ENCODE measurements at places on chromosomes 6 and 20. TPM values are rescaled to one million over a fixed set of nuclear protein-coding genes. Genes with fewer than 3 reads are reported as not detected.

DNA sequence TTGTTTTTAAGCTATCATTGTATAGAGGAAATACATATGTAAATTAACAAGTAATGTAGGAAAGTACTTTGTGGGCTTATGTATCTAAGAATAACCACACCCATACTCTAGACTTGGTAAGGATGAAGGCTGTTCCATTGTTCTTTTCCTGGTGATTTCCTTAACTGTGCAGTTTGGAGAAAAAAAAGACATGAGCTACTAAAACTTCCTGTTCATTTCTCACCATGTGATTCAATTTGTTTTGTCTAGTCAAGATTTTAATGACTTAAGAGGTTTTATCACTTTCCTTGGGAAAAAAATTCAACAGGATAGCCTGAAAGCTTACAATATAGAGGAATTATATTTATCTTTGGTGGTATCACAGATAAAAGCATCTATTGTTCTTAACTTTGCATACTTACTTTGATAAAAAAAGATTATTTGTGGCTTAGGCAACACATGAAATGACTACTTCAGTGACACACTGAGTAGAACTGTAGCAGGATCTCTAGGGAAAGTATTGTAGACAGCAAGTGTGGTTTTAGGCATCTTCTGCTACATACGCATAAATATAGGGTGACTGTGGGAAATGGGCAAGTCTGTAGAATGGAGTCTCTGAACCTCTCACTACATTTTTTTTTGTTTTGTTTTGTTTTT is 80.3 kb downstream of the GJA1 start:
- H3K36me3 ChIP-seq: no peaks in the 10 kb centered on the region
- no peak for DNase-seq
- no peaks in the 10 kb centered on the region for H3K4me1 ChIP-seq
- no peak overlapping the region for H3K4me3 ChIP-seq
- H3K27ac ChIP-seq: no peak overlapping the region
- no peaks in the 10 kb centered on the region for H3K27me3 ChIP-seq

DNA sequence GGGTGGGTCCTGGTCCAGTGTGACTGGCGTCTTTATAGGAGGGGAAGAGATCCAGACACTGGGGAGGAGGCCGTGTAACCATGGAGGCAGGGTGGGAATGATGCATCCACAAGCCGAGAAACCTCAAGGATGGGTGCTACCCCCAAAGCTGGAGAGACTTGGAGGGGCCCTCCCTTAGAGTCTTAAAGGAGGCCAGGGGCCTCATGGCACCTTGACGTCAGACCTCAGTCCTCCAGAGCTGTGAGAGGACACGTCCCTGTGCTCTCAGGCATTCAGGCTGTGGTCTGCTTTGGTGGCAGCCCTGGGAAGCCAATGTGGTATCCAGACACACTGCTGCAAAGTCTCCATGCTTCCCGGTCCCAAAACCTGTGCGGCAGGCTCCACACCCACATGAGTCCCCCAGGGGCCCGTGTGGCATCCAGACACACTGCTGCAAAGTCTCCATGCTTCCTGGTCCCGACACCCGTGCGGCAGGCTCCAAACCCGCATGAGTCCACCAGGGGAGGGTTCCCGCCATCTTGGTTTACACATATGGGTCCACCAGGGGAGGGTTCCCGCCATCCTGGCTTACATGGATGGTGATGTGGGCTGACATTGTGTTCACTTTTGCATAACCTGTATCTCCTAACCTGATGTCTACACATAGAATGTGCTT is 278.0 kb downstream of the SMOC2 start:
- no peaks in the 10 kb centered on the region for H3K4me1 ChIP-seq
- no peaks in the 10 kb centered on the region for H3K36me3 ChIP-seq
- H3K27me3 ChIP-seq: no peaks in the 10 kb centered on the region
- no peak for DNase-seq
- H3K4me3 ChIP-seq: no peak overlapping the region
- no peak overlapping the region for H3K27ac ChIP-seq

- H3K4me1 ChIP-seq: no peaks in the 10 kb centered on the region
- H3K4me3 ChIP-seq: no peak overlapping the region
- DNase-seq: no peak
- peaks cover 1% of the 10 kb centered on the region for H3K36me3 ChIP-seq
These were observed 30.2 kb downstream of the CCDC170 start for GRCh38 chr6:151524059-151524458.

DNA sequence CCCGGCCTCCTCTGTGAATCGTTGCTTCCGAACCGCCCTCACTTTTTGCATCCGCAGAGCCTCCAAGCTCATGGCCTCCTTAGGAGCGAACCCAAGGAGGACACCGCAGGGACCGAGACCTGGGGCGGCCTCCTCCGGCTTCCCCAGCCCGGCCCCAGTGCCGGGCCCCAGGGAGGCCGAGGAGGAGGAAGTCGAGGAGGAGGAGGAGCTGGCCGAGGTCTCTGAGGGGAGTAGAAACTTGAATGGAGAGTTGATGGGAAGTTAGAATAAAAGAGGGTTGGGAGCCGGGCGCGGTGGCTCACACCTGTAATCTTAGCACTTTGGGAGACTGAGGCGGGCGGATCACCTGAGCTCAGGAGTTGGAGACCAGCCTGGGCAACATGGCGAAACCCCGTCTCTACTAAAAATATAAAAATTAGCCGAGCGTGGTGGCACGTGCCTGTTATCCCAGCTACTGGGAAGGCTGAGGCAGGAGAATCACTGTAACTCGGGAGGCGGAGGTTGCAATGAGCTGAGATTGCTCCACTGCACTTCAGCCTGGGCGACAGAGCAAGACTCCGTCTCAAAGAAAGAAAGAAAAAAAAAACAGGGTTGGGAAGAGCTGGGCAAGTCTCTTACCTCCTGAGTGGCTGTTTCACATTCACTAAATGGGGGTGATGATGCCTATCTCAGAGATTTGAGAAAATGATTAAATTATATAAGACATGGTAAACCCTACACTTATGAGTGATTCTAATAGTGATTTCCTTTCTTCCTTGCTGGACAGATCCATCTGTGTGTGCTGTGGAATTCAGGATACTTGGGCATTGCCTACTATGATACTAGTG is 805 bp downstream of the MSH5 start:
- peak overlapping the region; percentile 90 for H3K4me3 ChIP-seq
- peaks cover 3% of the 10 kb centered on the region for H3K27me3 ChIP-seq
- no peak for DNase-seq
- peaks cover 61% of the 10 kb centered on the region for H3K4me1 ChIP-seq
- H3K36me3 ChIP-seq: peaks cover 30% of the 10 kb centered on the region

- H3K4me3 ChIP-seq: peak overlapping the region; percentile 80
- H3K36me3 ChIP-seq: peaks cover 5% of the 10 kb centered on the region
- DNase-seq: no peak
- peaks cover 2% of the 10 kb centered on the region for H3K27me3 ChIP-seq
- peaks cover 26% of the 10 kb centered on the region for H3K4me1 ChIP-seq
These were observed 65.2 kb downstream of the GTF2H5 start for GRCh38 chr6:158233214-158233795.

DNA sequence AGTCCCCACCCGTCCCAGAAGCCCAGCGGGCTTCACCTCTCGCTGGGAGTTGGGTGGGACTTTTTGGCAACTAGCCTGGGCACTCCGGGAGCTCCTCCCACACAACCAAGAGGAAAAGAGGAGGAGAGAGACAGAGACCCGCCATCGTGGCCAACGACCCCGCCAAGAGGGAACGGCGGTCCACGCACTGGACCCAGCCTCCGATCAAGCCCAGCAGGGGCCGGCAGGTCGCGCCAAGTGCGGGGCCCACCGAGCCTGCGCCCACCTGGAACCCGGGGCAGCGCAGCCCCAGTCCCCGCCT is 3.0 kb upstream of the TMEM14C start:
- peaks cover 9% of the 10 kb centered on the region for H3K36me3 ChIP-seq
- peak overlapping the region; percentile 86 for H3K27ac ChIP-seq
- H3K27me3 ChIP-seq: no peaks in the 10 kb centered on the region
- no peak for DNase-seq
- peak overlapping the region; percentile 89 for H3K4me3 ChIP-seq

DNA sequence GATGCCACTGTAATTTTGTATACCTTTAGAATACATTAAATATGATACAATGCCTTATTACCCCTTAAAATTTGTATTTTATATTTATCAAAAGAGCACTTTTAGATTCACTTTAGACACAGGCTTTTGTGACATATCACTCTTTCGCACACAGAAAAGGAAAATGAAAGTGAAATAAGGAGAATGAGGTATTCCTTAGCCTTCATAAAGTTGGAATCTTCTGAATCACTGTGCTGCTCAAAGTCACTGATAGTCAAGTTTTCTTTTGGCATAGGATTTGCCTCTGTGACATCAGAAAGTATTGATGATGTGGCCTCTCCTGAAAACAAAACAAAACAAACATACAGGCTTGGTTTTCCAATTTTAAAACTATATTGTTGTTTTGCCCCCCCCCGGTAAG is 1097.1 kb downstream of the KIF16B start:
- no peak overlapping the region for H3K4me3 ChIP-seq
- DNase-seq: no peak
- H3K27me3 ChIP-seq: no peaks in the 10 kb centered on the region
- no peaks in the 10 kb centered on the region for H3K36me3 ChIP-seq
- H3K4me1 ChIP-seq: no peaks in the 10 kb centered on the region

DNA sequence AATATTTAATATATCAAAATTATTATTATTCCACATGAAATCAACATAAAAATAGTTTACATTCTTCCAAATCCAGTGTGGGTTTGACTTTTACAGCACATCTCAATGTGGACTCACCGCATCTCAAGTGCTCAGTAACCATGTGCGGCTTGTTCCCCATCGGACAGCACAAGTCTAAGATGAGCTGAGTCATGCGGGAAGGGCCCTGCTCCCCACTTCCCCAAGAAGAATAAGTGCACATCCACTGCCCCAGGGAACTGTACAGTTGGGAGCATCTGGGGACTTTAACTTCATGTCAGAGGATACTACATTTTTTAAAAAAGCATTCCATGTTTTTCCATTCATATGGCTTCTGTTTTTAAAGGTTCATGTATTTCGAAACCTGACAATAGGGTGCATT is 325.6 kb downstream of the BTBD3 start:
- H3K4me3 ChIP-seq: no peak overlapping the region
- no peaks in the 10 kb centered on the region for H3K36me3 ChIP-seq
- H3K27me3 ChIP-seq: no peaks in the 10 kb centered on the region

GRCh38 chr20:60249436-60249835 is 291.2 kb downstream of the CDH26 start:
- no peaks in the 10 kb centered on the region for H3K36me3 ChIP-seq
- no peaks in the 10 kb centered on the region for H3K4me1 ChIP-seq
- no peak for DNase-seq
- H3K27me3 ChIP-seq: no peaks in the 10 kb centered on the region

DNA sequence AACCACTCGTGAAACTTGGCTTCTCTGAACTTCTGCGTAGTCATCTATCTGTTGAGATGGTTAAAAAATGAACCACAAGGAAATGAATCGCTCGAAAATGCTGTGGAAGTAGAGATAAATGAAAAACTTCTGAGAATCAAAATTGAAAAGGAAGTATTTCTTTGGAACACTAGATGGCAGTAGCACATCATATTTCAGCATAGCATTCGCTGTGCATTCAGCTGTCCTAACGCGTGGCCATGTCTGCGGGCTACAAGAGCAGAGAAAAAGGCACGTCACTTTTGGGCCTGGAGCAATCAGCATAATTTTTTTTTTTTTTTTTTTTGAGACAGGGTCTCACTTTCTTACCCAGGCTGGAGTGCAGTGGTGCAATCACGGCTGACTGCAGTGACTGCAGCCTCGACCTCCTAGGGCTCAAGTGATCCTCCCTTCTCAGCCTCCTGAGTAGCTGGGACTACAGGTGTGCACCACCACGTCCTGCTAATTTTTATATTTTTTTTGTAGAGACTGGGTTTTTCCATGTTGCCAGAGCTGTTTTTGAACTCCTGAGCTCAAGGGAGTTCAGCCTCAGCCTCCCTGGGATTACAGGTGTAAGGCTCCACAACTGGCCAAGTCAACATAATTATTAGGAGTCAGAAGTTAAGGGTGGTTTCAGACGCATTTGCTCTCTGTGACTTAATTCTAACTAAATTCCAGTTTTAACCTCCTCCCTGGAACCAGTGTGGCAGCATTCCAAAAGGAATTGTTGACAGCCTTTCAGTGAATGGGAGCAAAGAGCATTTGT is 8.8 kb upstream of the PERP start:
- H3K4me3 ChIP-seq: no peak overlapping the region
- DNase-seq: peak; percentile 11
- H3K4me1 ChIP-seq: peaks cover 10% of the 10 kb centered on the region
- H3K27ac ChIP-seq: no peak overlapping the region

GRCh38 chr20:44418069-44418905 is 57.4 kb upstream of the TTPAL start:
- no peak overlapping the region for H3K4me3 ChIP-seq
- H3K36me3 ChIP-seq: no peaks in the 10 kb centered on the region
- no peak overlapping the region for H3K27ac ChIP-seq
- H3K4me1 ChIP-seq: no peaks in the 10 kb centered on the region

DNA sequence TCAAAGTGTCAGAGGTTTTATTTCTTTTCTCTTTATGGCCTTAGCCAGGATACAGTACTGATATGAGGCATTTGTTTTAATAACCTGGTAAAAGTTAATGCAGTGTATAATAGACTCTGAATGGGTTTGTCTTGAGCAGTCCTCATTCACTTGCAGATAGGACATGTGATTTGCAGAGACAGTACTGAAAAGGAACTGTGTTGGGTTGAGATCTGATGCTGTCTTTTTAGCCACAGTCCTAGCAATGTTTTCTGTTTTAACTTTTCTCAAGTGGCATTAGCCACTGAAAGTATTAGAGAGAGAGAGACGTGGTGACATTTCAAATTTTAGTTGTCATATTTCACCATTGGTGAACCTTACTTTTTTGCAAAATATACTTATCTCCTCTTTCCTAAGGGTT is 547.2 kb upstream of the MAN1A1 start:
- H3K4me1 ChIP-seq: no peaks in the 10 kb centered on the region
- no peaks in the 10 kb centered on the region for H3K27me3 ChIP-seq
- H3K27ac ChIP-seq: no peak overlapping the region
- no peak for DNase-seq
- no peak overlapping the region for H3K4me3 ChIP-seq

DNA sequence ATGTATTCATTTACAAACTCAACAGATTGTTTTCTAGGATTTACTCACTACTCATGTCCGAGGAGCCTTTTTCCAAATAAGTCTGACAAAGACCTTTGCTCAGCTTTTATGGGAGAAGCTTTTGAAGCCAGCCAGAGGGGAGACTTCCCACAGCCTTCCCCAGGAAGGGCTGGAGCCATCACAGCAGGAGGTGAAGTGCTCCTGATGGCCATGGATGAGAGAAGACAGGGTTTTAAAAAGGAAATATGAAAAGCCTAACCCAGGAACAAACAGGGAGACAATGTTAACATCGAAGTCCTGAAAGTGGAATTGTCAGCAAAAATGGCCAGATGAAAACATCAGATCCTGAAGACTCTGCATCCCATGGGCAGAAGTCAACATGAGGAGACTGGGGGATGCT is 11.6 kb upstream of the TAGAP start:
- H3K36me3 ChIP-seq: peaks cover 4% of the 10 kb centered on the region
- H3K4me1 ChIP-seq: peaks cover 65% of the 10 kb centered on the region
- no peak for DNase-seq
- peak overlapping the region; percentile 72 for H3K27ac ChIP-seq
- peaks cover 2% of the 10 kb centered on the region for H3K27me3 ChIP-seq

GRCh38 chr20:2213401-2213800 is 82.4 kb upstream of the TGM3 start:
- H3K27ac ChIP-seq: no peak overlapping the region
- peaks cover 6% of the 10 kb centered on the region for H3K4me1 ChIP-seq
- no peak overlapping the region for H3K4me3 ChIP-seq
- peaks cover 14% of the 10 kb centered on the region for H3K27me3 ChIP-seq
- DNase-seq: no peak

The EMILIN3 gene
- 0.69 TPM for total RNA-seq

The CLVS2 gene
- not detected for total RNA-seq

The UBE2C gene
- total RNA-seq: 118 TPM

The TTK gene
- total RNA-seq: 22.4 TPM

The ATP5F1E gene
- total RNA-seq: 81.3 TPM

The CCDC167 gene
- total RNA-seq: 66.6 TPM

The MEP1A gene
- not detected for total RNA-seq

Data from activated T-helper 1 cell treated with anti-CD3 and anti-CD28 coated beads, Interleukin-12 subunit alpha, Interleukin-12 subunit beta, Interleukin-2, Interleukin-4 antibody, amounts not matched to agents 30 ng/mL and 10 ng/mL and 1 ng/mL, durations not matched to agents 14 hours and 24 hours and 36 hours (primary cell).